Activated CD4-positive, alpha-beta T cell treated with anti-CD3 and anti-CD28 coated beads, Interleukin-2, amount 50 U/mL, for 48 hours (primary cell): ENCODE measurements at places on chromosomes 2 and 18.
A peak's percentile ranks its signal among the peaks of the same experiment; 100 is the strongest.

DNA sequence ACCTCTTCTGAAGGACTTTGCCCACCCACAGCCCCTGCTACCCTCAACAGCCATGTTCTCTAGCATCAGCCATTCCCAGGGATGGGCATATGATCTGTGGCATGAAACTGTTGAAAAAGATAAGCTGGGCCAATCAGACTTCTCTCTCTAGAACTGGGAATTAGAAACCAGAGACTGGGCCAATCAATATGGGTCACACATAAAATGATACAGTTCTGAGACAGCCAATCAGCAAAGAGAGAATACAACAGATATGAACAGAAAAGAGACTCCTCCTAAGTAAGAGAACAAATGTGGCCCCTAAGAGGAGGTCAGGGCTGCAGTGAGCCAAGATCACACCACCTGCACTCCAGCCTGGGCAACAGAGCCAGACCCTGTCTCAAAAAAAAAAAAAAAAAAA is 2.1 kb downstream of the KIDINS220 start:
- no peak for DNase-seq

- no peak for DNase-seq
Measured at GRCh38 chr18:61596296-61596695, 263.1 kb downstream of the CDH20 start.

GRCh38 chr2:82539280-82539621 is 1919.8 kb downstream of the SUCLG1 start:
- no peak for DNase-seq

GRCh38 chr2:218569038-218569431 is 396 bp downstream of the CNOT9 start:
- DNase-seq, result peak; percentile 66

GRCh38 chr18:2627821-2628276 is 27.7 kb upstream of the SMCHD1 start:
- no peak for DNase-seq

DNA sequence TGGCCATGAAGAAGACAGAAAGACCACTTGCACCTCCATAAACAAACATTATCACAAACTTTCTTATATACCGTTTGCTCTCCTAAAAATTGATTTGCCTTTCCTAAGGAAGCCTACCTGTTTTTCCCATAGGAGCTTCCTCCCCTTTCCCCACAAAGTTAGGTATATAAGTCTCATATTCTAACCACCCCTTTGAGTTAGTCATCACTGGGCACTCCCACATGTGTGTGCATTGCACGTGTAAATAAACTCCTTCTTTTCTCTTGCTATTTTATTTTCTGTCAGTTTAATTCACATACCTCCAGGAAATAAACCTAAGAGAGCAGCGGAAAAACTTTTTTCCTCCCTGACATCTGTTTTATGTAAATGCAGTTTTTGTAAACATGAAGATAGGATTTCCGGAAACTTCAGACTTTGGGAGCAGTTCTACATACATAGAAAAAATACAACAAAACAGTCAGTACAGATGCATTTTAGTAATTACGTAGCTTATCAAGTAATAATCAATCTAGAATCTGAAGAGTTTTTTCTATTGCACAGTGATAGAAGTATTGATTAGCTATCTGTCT is 46.6 kb downstream of the PLCL1 start:
- no peak for DNase-seq

- no peak for DNase-seq
Measured at GRCh38 chr2:232485757-232486557, 1.7 kb downstream of the ECEL1 start.

GRCh38 chr2:48605482-48606175 is 12.0 kb upstream of the GTF2A1L start:
- DNase-seq, result no peak

DNA sequence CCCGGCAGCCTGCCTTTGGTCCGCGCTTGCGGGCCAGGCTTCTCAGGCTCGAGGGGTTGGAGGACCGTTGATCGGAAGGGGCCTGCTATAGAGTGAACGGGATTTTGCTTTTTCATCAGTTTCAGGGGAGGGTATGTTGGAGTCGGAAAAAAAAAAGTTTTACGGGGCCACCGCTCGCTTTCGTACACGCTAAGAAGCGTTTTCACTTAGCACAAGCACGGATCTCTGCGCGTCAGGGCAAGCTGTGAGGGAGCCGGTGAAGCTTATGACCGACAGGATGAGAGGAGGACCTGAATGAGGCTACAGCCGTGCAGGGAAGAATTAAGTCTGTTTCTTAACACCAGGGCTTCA is 443 bp downstream of the CPSF3 start:
- peak; percentile 32 for DNase-seq
